ENCODE measurements at places on chromosomes 6 and 20. TPM values are rescaled to one million over a fixed set of nuclear protein-coding genes. Genes with fewer than 3 reads are reported as not detected.

Gene RIMS1
- total RNA-seq, result under 0.01 TPM

Gene IL20RA
- 0.45 TPM for total RNA-seq

Gene TFAP2B
- not detected for total RNA-seq

Gene RSPH4A
- total RNA-seq, result not detected

Gene FNDC11
- 0.50 TPM for total RNA-seq

Gene MYLK4
- total RNA-seq, result under 0.01 TPM

Gene DACT2
- not detected for total RNA-seq

Gene SMLR1
- total RNA-seq, result not detected

Gene MACROD2
- not detected for total RNA-seq

Gene PBOV1
- not detected for total RNA-seq

Gene CCN6
- not detected for total RNA-seq

Gene DNAAF9
- total RNA-seq, result 6.7 TPM

Gene EYA2
- 1.0 TPM for total RNA-seq

Gene MOG
- total RNA-seq, result not detected

Gene PPIL6
- 2.4 TPM for total RNA-seq

Gene SLC16A10
- total RNA-seq, result under 0.01 TPM

Gene TMEM244
- not detected for total RNA-seq

Gene SLC17A1
- total RNA-seq, result not detected

Gene ARFGEF3
- under 0.01 TPM for total RNA-seq

Gene SPATA25
- 0.15 TPM for total RNA-seq

Gene UBE2C
- total RNA-seq, result 225 TPM

Gene TMC2
- not detected for total RNA-seq

Gene WFDC5
- not detected for total RNA-seq

Gene HLA-DRB1
- not detected for total RNA-seq

Gene ENPP5
- total RNA-seq, result 1.0 TPM

Gene CRYBG1
- total RNA-seq, result 8.2 TPM

Gene CCN2
- total RNA-seq, result 76.4 TPM

Gene MTG2
- 24.5 TPM for total RNA-seq

Gene SEL1L2
- not detected for total RNA-seq

Gene UQCC2
- total RNA-seq, result 94.5 TPM

Gene MUC21
- not detected for total RNA-seq

Gene OSER1
- total RNA-seq, result 33.3 TPM

Gene ALDH5A1
- 0.17 TPM for total RNA-seq

Gene ZNF165
- total RNA-seq, result 0.45 TPM

Gene MCCD1
- not detected for total RNA-seq

Data from bronchus fibroblast of lung (primary cell).